ENCODE measurements at places on chromosomes 5 and 9. TPM values are rescaled to one million over a fixed set of nuclear protein-coding genes. Genes with fewer than 3 reads are reported as not detected.
A peak's percentile ranks its signal among the peaks of the same experiment; 100 is the strongest.

The PLPP7 gene
- 24.6 TPM for total RNA-seq

The CAMSAP1 gene
- total RNA-seq = 40.8 TPM

- DNase-seq = no peak
- H3K27ac ChIP-seq = peak within 1 kb of the TSS; percentile 97
- no peaks in the 10 kb centered on the region for H3K27me3 ChIP-seq
- peaks cover 83% of the 10 kb centered on the region for H3K4me1 ChIP-seq
These were observed at the start of gene SPAAR for GRCh38 chr9:35909274-35909673. TSS of gene SPAAR (plus strand) at chr9:35909490. CDS start at chr9:35910464, 974 bp downstream.

DNA sequence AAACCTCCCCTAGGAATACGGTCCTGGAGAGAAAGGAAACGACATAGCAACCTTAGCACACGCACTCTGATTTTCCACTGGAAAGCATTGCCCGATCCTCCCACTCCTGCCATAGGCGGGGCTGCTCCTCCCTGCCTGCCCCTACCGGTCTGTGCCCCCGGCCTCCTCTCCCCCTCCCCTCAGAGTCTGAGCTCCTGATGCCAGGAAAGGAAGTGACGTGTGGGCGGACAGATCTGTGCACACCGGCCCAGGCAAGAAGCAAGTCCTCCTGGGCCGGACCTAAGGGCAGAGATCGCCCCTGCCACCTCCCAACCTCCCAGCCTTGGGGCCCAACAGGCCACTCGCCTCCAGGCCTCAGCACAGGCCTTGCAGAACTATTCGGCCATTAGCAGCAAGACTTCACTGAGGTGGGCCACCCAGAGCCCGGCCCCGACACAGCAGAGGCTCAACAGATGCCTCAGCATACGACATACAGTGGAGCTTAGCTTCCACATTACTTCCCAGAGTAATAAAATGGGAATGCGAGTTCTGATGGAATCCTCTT lies 7.2 kb downstream of the NINJ1 start:
- H3K36me3 ChIP-seq = peaks cover 35% of the 10 kb centered on the region
- peak overlapping the region; percentile 97 for H3K27ac ChIP-seq
- no peak overlapping the region for H3K4me3 ChIP-seq
- H3K4me1 ChIP-seq = peaks cover 55% of the 10 kb centered on the region
- H3K27me3 ChIP-seq = no peaks in the 10 kb centered on the region

GRCh38 chr9:89619019-89619418 lies 14.2 kb downstream of the GADD45G start:
- no peak overlapping the region for H3K4me3 ChIP-seq
- H3K27me3 ChIP-seq = no peaks in the 10 kb centered on the region
- no peak for DNase-seq
- H3K27ac ChIP-seq = no peak overlapping the region

The GFRA3 gene
- 5.9 TPM for total RNA-seq

The ANKRD31 gene
- 0.30 TPM for total RNA-seq

- DNase-seq = no peak
- H3K27ac ChIP-seq = no peak overlapping the region
- no peaks in the 10 kb centered on the region for H3K36me3 ChIP-seq
- H3K4me3 ChIP-seq = no peak overlapping the region
- no peaks in the 10 kb centered on the region for H3K27me3 ChIP-seq
- no peaks in the 10 kb centered on the region for H3K4me1 ChIP-seq
These were observed 69.3 kb upstream of the DAB2 start for GRCh38 chr5:39494107-39494510.

The ZNF462 gene
- total RNA-seq = 18.6 TPM

DNA sequence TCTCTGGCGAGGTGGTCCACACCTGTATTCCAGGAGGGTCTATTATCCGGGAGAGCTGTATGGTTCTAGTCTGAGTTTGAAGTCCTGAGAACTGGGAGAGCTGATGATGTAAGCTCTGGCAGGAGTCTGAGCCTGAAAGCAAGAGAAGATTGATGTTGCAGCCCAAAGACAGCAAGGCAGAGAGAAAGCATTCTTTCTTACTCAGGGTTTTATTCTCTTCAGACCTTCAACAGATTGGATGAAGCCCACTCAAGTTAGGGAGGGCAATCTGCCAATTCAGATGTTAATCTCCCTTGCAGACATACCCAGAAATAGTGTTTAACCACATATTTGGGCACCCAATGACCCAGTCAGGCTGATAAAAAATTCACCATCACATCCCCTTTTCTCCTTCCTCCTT lies 159.1 kb downstream of the CCDC171 start:
- no peaks in the 10 kb centered on the region for H3K36me3 ChIP-seq
- H3K4me1 ChIP-seq = no peaks in the 10 kb centered on the region
- H3K27ac ChIP-seq = no peak overlapping the region
- no peaks in the 10 kb centered on the region for H3K27me3 ChIP-seq
- no peak for DNase-seq
- no peak overlapping the region for H3K4me3 ChIP-seq

- peak overlapping the region; percentile 80 for H3K4me3 ChIP-seq
- H3K27me3 ChIP-seq = no peaks in the 10 kb centered on the region
- no peaks in the 10 kb centered on the region for H3K36me3 ChIP-seq
- H3K4me1 ChIP-seq = peaks cover 17% of the 10 kb centered on the region
These were observed 1.2 kb upstream of the MEGF9 start for GRCh38 chr9:120715389-120715924.

DNA sequence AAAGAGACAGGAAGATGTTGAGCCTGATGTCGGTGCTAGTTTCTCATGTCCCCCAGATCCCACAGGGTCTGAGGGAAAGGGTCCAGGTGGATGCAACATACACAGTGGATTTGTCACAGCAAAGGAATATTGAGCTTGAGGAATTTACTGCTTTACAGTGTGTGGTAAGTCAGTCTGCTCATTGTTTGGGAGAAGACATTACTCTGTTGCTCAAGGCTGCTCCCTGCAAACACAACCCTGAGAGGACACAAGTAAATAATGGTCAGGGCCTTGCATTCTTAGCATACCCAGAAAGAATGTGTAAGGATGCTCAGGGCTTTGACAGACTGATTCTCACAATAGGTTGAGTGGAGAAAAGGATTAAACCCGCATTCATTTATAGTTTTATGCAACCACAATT lies 7.3 kb upstream of the MAN2A1 start:
- H3K4me1 ChIP-seq = no peaks in the 10 kb centered on the region
- no peak overlapping the region for H3K4me3 ChIP-seq
- no peak overlapping the region for H3K27ac ChIP-seq
- no peaks in the 10 kb centered on the region for H3K27me3 ChIP-seq
- no peaks in the 10 kb centered on the region for H3K36me3 ChIP-seq

GRCh38 chr5:172076761-172077244 lies 70.4 kb upstream of the FBXW11 start:
- no peaks in the 10 kb centered on the region for H3K4me1 ChIP-seq
- H3K27me3 ChIP-seq = no peaks in the 10 kb centered on the region
- H3K27ac ChIP-seq = no peak overlapping the region
- no peak for DNase-seq
- no peak overlapping the region for H3K4me3 ChIP-seq
- no peaks in the 10 kb centered on the region for H3K36me3 ChIP-seq

- H3K4me3 ChIP-seq = no peak overlapping the region
- no peak for DNase-seq
- no peak overlapping the region for H3K27ac ChIP-seq
These were observed 10.4 kb upstream of the SH3TC2 start for GRCh38 chr5:149073213-149073612.

The ORM1 gene
- total RNA-seq = not detected

GRCh38 chr9:88724331-88724730 lies 189.4 kb downstream of the NXNL2 start:
- H3K4me1 ChIP-seq = no peaks in the 10 kb centered on the region
- H3K4me3 ChIP-seq = no peak overlapping the region

GRCh38 chr9:71119746-71120145 lies 1.7 kb downstream of the TRPM3 start:
- no peaks in the 10 kb centered on the region for H3K36me3 ChIP-seq
- H3K4me1 ChIP-seq = no peaks in the 10 kb centered on the region
- H3K4me3 ChIP-seq = no peak overlapping the region
- H3K27ac ChIP-seq = no peak overlapping the region
- no peak for DNase-seq

GRCh38 chr5:150209099-150209635 lies 19.3 kb downstream of the SLC6A7 start:
- no peaks in the 10 kb centered on the region for H3K27me3 ChIP-seq
- H3K27ac ChIP-seq = no peak overlapping the region
- H3K36me3 ChIP-seq = no peaks in the 10 kb centered on the region
- DNase-seq = no peak
- no peak overlapping the region for H3K4me3 ChIP-seq

DNA sequence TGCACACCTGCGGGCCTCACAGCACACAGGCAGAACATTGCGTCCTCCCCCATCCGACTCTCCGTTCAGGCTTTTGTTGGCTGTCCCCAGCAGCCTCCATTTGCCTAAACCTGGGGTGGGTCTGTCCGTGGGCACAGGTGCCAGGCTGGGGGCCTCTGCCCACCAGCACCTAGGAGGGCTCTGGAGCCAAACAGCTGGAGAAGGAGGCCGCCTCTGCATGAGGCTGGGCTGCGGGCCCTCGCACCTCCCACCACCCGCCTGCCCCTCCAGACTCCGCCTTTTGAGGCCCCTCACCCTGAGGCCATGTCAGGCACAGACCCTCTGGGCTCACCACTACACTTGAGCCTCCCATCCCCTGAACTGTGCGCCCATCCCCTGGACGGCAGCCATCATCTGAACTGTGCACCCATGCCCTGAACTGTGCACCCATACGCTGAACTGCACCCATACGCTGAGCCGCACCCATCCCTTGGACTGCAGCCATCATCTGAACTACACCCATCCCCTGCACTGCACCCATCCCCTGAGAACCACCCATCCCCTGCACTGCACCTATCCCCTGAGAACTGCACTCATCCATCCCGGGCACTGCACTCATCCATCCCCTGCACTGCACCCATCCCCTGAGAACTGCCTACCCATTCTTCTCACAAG lies 98.0 kb upstream of the OTULINL start:
- no peaks in the 10 kb centered on the region for H3K27me3 ChIP-seq
- no peak for DNase-seq
- H3K4me3 ChIP-seq = no peak overlapping the region
- H3K36me3 ChIP-seq = no peaks in the 10 kb centered on the region
- H3K4me1 ChIP-seq = no peaks in the 10 kb centered on the region
- no peak overlapping the region for H3K27ac ChIP-seq

DNA sequence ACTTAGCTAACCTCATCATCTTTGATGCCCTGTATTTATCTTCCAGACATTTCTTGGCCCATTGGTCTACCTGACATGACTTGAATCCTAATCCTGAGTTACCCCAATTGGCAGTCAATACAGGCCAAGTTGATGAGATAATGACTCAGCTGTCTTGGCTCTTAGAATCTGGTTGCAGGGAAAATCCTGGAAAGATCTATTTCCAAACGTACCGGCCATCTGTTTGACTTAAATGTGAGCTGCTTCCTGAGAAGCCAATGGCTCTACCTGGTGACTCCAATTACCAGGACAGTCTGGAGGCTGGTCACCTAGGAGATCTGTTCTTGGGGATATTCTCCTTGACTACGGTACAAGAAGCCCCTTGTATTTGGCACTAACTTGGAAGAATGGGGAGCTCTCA lies 475.2 kb upstream of the BRINP1 start:
- no peaks in the 10 kb centered on the region for H3K36me3 ChIP-seq
- H3K27me3 ChIP-seq = no peaks in the 10 kb centered on the region
- no peak overlapping the region for H3K27ac ChIP-seq
- H3K4me3 ChIP-seq = no peak overlapping the region

DNA sequence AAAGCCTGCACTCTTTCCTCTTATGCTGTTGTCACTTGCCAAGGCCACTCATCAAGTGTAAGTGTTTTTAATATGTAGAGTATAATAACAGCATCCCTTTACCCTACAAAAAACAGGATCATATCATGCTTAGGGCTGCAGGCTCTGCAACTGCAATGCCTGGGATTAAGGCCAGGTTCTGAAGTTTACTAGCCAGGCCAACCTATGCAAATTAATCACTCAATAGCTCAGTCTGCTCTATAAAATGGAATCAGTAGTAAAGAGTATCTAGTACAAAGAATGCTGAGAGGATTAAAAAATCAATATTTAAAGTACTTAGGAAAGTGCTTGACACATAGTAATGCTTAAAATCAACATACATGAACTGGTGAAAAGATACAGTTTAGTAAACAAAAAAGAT lies 253.3 kb downstream of the EDIL3 start:
- H3K27ac ChIP-seq = no peak overlapping the region
- no peak for DNase-seq
- H3K4me1 ChIP-seq = no peaks in the 10 kb centered on the region
- no peaks in the 10 kb centered on the region for H3K36me3 ChIP-seq
- no peaks in the 10 kb centered on the region for H3K27me3 ChIP-seq

DNA sequence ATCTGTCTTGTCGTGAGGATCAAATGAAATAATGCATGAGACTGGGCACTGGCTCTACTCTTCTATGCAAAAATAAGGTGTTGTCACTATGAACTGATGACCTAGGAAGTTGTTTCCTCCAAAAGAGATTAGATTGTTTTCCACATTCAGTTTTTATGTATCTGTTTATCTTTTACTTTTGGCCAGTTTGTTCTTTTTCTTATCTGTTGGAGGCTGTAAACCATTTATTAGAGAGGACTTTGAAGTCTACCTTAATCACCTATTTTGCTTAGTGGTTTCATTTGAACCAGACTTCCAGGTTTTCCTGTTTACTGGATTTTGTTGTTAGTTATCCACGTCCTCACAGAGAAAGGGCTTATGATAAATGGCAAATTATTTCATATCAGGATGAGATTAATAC lies 21.5 kb upstream of the GDA start:
- no peaks in the 10 kb centered on the region for H3K36me3 ChIP-seq
- no peak overlapping the region for H3K27ac ChIP-seq
- DNase-seq = no peak
- H3K27me3 ChIP-seq = no peaks in the 10 kb centered on the region
- no peaks in the 10 kb centered on the region for H3K4me1 ChIP-seq

The ESM1 gene
- total RNA-seq = not detected

GRCh38 chr5:98314292-98314691 lies 459.2 kb upstream of the RGMB start:
- no peak overlapping the region for H3K27ac ChIP-seq
- no peak overlapping the region for H3K4me3 ChIP-seq
- H3K36me3 ChIP-seq = no peaks in the 10 kb centered on the region
- no peak for DNase-seq
- H3K4me1 ChIP-seq = no peaks in the 10 kb centered on the region
- H3K27me3 ChIP-seq = no peaks in the 10 kb centered on the region
